K562 (cell line): ENCODE measurements at places on chromosomes 6 and 20. TPM values are rescaled to one million over a fixed set of nuclear protein-coding genes. Genes with fewer than 3 reads are reported as not detected.

GRCh38 chr20:57809661-57810172 is 99.9 kb upstream of the PMEPA1 start:
- no peaks in the 10 kb centered on the region for H3K36me3 ChIP-seq
- H3K27me3 ChIP-seq: peaks cover 2% of the 10 kb centered on the region; the same call in 1 of the 3 replicates

DNA sequence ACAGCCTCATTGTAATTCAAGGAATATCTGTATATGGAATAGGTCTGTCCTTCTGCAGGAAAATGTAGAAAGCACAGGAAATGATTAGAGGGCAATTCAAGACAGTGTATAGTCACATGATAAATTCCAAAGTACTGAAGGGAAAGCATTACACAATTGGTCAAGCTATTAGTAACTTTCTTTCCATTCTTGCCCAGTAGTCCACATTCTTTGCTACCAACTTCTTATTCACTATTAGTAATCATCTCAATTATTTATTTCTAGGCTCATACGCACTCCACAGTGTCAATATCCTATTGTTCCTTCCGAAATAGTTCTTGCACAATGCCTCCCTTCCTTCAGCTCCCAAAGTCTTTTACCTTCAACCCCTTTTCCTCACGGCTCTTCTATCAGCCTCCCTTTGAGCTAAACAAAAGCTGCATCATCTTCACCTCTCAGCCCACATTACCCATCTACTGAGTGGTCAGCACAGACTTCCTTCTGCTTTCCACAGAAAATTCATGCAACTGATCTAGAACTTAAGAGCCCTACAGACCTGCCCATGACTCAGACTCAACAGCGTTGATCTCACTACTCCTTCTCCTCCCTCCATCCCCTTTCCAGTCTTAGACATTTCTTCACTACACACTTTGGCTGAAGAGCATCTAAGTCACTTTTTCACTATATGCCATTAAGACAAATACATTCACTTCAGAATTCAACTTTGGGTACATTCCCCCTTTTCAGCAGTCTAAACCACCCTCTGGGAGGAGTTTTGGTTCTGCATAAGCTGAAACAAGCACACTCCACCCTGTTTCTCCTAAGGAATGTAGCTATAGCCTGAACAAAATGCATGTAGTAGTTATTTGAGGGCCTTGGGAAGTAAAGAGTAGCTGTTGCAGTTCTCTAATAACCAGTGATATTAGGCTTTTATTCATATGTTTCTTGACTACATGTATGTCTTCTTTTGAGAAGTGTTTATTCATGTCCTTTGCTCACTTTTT is 157.9 kb downstream of the KIF16B start:
- H3K4me3 ChIP-seq: no peak overlapping the region
- H3K27ac ChIP-seq: no peak overlapping the region
- H3K27me3 ChIP-seq: no peaks in the 10 kb centered on the region
- no peak for DNase-seq
- H3K36me3 ChIP-seq: no peaks in the 10 kb centered on the region

DNA sequence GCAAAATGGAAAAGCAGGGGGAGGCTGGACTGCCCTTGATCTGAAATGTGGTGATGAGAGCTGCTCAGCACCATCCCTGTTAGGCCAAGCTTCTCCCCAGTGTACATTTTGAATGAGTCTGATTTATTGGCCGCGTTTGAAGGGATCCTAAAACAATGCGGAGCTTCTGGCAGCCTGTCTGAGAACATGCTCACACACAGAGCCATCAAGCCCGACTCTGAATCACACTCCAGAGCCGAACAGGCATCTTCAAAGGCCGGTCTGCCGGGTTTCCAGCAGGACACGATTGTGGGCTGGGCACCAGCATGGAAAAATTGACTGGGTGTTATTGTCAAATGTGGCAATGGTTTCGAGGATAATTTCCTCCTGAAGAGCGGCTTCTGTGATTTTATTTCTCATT is 235.9 kb downstream of the TFAP2C start:
- H3K4me3 ChIP-seq: no peak overlapping the region
- H3K27me3 ChIP-seq: peaks cover 2% of the 10 kb centered on the region; the same call in 1 of the 3 replicates
- no peak for DNase-seq
- no peaks in the 10 kb centered on the region for H3K4me1 ChIP-seq

Gene TTK
- total RNA-seq: 37.7 and 38.3 TPM in 2 replicates

Gene CCN6
- 0.47 TPM in 1 of 2 replicates, not detected in the other for total RNA-seq

GRCh38 chr6:144017166-144018094 is 9.4 kb upstream of the PLAGL1 start:
- H3K4me1 ChIP-seq: no peaks in the 10 kb centered on the region
- no peaks in the 10 kb centered on the region for H3K36me3 ChIP-seq
- DNase-seq: no peak
- peaks cover 2% of the 10 kb centered on the region; the same call in 1 of the 3 replicates for H3K27me3 ChIP-seq
- H3K27ac ChIP-seq: no peak overlapping the region

DNA sequence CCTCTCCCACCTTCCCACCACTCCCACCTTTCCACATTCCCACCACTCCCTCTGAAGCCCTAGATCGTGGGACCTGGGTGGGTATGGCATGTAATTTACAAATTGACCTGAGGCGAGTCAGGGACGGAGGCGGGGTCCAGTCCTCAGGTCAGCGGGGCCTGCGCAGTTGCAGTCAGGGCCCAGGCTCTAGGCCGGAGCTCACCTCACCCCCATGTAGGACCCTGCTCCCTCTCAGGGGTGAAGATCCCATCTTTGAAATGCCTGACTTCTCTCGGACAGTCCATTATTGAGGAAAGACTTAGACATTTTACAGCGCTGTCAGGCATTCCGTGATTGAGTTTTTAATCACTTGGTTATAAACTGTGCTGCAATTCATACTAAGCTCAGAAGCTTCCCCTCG is 10.5 kb downstream of the THBS2 start:
- DNase-seq: no peak
- H3K27me3 ChIP-seq: peaks cover 14% of the 10 kb centered on the region; the same call in 2 of the 3 replicates
- no peak overlapping the region for H3K27ac ChIP-seq
- no peak overlapping the region for H3K4me3 ChIP-seq
- H3K4me1 ChIP-seq: no peaks in the 10 kb centered on the region
- H3K36me3 ChIP-seq: no peaks in the 10 kb centered on the region

Gene AVP
- not detected in 2 replicates for total RNA-seq

DNA sequence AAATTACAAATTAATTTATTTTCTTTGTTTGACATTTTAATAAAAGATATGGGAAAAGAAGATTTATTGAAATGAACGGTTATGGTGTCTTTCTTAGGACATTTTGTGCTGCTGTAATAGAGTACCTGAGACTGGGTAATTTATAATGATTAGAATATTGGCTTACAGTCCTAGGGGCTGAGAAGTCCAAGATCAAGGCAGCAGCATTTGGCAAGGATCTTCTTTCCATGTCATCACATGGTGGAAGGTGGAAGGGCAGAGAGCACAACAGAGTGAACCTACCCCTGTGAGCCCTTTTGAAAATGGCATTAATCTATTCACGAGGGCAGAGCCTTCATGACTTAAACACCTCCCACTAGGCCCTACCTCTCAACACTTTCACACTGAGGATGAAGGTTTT is 75.7 kb upstream of the LTV1 start:
- H3K4me1 ChIP-seq: no peaks in the 10 kb centered on the region
- DNase-seq: no peak
- no peak overlapping the region for H3K4me3 ChIP-seq
- H3K36me3 ChIP-seq: peaks cover 6% of the 10 kb centered on the region; the same call in 1 of the 3 replicates
- no peak overlapping the region for H3K27ac ChIP-seq

GRCh38 chr20:13221313-13221672 is 219 bp downstream of the ISM1 start:
- H3K4me1 ChIP-seq: no peaks in the 10 kb centered on the region
- H3K4me3 ChIP-seq: no peak overlapping the region
- H3K27ac ChIP-seq: no peak overlapping the region

- peaks cover 3% of the 10 kb centered on the region; the same call in 1 of the 2 replicates for H3K4me1 ChIP-seq
- H3K4me3 ChIP-seq: no peak overlapping the region
- no peak for DNase-seq
- no peak overlapping the region for H3K27ac ChIP-seq
These were observed 92.8 kb upstream of the BTN3A2 start for GRCh38 chr6:26272171-26272637.

Gene CAGE1
- total RNA-seq: 0.11 and 0.33 TPM in 2 replicates

DNA sequence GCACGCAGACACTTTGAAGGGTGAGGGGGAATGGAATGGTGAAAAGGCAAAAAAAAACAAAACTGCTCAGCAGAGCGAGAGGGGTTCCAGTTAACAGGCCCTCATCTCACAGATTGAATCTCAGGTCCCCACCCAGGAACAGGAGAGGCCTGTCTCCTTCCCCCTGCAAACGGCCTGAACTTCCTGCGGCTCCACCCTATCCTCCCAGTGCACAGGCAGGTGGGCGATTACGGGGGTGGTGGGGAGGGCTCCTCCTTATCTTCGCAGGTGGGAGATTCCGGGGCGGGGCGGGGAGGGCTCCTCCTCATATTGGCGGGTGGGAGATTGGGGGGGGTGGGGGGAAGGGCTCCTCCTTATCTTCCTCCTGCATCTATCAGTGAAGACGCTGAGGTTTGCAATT is 129.0 kb downstream of the SOX4 start:
- no peaks in the 10 kb centered on the region for H3K27me3 ChIP-seq
- no peaks in the 10 kb centered on the region for H3K36me3 ChIP-seq
- H3K4me1 ChIP-seq: no peaks in the 10 kb centered on the region
- DNase-seq: peak; percentile 6
- no peak overlapping the region for H3K4me3 ChIP-seq
- no peak overlapping the region for H3K27ac ChIP-seq

DNA sequence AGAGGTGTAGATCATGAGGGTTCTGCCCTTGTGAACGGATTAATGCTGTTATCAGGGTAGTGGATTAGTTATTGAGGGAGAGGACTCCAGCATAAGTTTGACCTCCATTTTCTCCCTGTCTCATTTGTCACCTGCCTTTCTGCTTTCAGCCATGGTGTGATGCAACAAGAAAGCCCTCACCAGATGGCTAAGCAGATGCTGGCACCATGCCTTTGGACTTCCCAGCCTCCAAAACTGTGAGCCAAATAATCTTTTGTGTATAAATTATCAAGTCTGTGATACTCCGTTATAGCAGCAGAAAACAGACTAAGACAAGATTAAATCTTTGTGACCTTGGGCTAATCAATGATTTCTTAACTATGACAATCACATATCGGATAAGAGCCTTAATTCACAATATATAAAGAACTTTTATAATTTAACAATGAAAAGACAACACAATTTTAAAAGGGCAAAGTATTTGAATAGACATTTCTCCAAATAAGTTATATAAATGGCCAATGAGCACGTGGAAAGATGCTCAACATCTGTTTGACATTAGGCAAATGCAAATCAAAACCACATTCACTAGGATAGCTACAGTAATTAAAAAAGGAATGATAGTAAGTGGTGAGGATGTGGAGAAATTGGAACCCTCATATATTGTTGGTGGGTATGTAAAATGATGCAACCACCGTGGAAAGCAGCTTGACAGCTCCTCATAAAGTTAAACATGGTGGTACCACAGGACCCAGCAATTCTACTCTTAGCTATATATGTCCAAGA is 45.3 kb upstream of the IFNGR1 start:
- no peaks in the 10 kb centered on the region for H3K36me3 ChIP-seq
- no peaks in the 10 kb centered on the region for H3K4me1 ChIP-seq
- 0 out of 3 replicates have a peak, but pooled peaks cover 3% of the 10 kb centered on the region for H3K27me3 ChIP-seq
- no peak for DNase-seq
- H3K4me3 ChIP-seq: no peak overlapping the region
- H3K27ac ChIP-seq: no peak overlapping the region

GRCh38 chr20:57998981-57999464 is 229.4 kb downstream of the ANKRD60 start:
- H3K36me3 ChIP-seq: no peaks in the 10 kb centered on the region
- DNase-seq: no peak
- H3K4me3 ChIP-seq: no peak overlapping the region
- H3K27ac ChIP-seq: no peak overlapping the region
- H3K27me3 ChIP-seq: peaks cover 33% of the 10 kb centered on the region

Gene ADGB
- total RNA-seq: not detected in 2 replicates

DNA sequence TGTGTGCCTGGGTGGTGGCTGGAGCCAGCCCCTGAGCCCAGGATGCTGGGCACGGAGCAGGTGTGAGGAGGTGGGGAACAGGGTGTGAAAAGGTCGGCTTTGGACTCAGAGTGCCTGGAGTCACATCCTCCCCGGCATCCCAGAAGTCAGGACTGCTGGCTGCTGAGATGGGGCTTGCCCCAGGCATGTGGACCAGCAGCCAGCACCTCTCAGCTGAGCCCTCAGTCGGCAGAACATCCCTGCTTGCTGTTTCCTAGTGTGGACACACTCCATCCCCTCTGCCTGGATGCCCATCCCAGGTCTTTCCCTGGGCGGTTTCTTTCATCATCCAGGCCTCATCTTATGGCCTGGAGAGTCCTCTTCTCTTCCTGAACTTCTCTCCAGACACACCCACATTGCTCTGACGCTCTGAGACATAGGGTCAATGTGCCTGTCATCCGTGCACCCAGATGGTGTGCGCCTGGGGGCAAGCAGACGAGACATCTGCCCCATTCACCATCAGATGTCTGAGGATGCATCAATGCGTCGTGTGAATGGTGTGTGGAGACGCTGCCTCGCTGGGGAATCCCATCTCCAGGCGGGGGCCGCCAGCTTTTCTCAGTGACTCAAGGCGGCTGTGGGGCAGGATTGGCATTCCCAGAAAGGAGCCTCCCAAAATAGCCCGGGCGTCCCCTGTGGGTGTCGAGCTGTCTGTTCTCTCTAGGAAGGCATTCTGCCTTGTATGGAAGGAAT is 104.2 kb downstream of the SYCP2 start:
- no peaks in the 10 kb centered on the region for H3K36me3 ChIP-seq
- no peaks in the 10 kb centered on the region for H3K27me3 ChIP-seq
- DNase-seq: no peak
- H3K4me3 ChIP-seq: no peak overlapping the region

DNA sequence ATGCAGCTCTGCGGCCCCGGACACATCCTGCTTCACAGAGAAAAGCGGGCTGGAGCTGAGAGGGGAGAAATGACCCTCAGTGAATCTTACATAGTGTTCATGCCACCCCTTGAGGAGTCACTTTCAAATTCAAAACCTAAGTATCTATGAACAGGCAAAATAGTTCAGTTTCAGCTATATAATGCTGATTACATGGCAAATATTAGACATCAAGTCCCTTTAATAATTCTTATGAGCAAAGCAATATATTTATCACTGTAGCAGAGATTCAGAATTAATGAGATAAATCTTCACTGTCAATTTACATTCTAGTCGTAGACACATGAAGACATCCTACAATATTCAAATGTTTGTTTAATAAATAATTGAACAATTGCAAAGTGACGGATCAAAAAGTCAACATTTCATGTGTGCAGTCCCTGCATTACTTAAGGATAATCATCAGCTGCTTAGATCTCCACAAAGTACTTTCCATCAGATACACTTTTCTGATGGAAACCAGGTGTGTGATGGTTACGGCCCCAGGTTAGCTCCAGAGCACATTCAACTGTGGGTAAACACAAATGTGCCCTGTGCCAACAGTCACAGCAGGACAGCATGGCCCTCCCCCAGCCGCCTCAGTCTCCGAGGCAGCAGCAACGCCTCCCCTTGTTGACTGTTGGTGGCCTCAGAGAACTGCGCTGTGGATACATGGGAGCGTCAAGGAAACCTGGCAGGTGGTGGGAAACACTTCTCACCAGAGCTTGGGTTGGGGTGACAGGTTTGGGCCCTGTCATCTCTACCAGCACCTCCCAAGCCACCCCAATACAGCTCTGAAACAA is 787 bp upstream of the PRR18 start:
- DNase-seq: no peak
- H3K27me3 ChIP-seq: peaks cover 41% of the 10 kb centered on the region

Gene EPPIN
- not detected in 2 replicates for total RNA-seq

Gene C20orf141
- total RNA-seq: not detected in 2 replicates

- no peak overlapping the region for H3K4me3 ChIP-seq
- peaks cover 4% of the 10 kb centered on the region; the same call in 1 of the 2 replicates for H3K4me1 ChIP-seq
- H3K27ac ChIP-seq: no peak overlapping the region
- no peaks in the 10 kb centered on the region for H3K27me3 ChIP-seq
These were observed 646.1 kb upstream of the DEFB115 start for GRCh38 chr20:30611239-30611984.

- H3K4me1 ChIP-seq: no peaks in the 10 kb centered on the region
- no peaks in the 10 kb centered on the region for H3K27me3 ChIP-seq
- no peak for DNase-seq
- no peak overlapping the region for H3K27ac ChIP-seq
These were observed 82.0 kb upstream of the ID4 start for GRCh38 chr6:19755181-19755580.
